ENCODE measurements at places on chromosomes 2 and 18. TPM values are rescaled to one million over a fixed set of nuclear protein-coding genes. Genes with fewer than 3 reads are reported as not detected.

VPS54 gene
- total RNA-seq, result 17.0 TPM

NT5DC4 gene
- not detected for total RNA-seq

REG1A gene
- total RNA-seq, result not detected

CFAP65 gene
- 0.23 TPM for total RNA-seq

PSMA8 gene
- not detected for total RNA-seq

IL1RN gene
- not detected for total RNA-seq

CABLES1 gene
- 8.8 TPM for total RNA-seq

HTR2B gene
- not detected for total RNA-seq

CHST10 gene
- 24.5 TPM for total RNA-seq

C2orf78 gene
- not detected for total RNA-seq

GRB14 gene
- total RNA-seq, result 16.0 TPM

CERKL gene
- total RNA-seq, result not detected

FOXD4L1 gene
- not detected for total RNA-seq

ANKRD29 gene
- total RNA-seq, result 6.6 TPM

PIEZO2 gene
- 8.2 TPM for total RNA-seq

POTEI gene
- total RNA-seq, result 0.56 TPM

CYS1 gene
- 0.04 TPM for total RNA-seq

SNTG2 gene
- total RNA-seq, result 56.0 TPM

ANKRD62 gene
- total RNA-seq, result not detected

M1AP gene
- 12.1 TPM for total RNA-seq

UPP2 gene
- total RNA-seq, result not detected

GCKR gene
- not detected for total RNA-seq

SALL3 gene
- total RNA-seq, result 29.0 TPM

ERFE gene
- 3.3 TPM for total RNA-seq

HOXD8 gene
- not detected for total RNA-seq

CCDC68 gene
- total RNA-seq, result 1.2 TPM

VSNL1 gene
- total RNA-seq, result 102 TPM

AKAIN1 gene
- total RNA-seq, result not detected

BOLA3 gene
- 89.8 TPM for total RNA-seq

OSR1 gene
- not detected for total RNA-seq

RIT2 gene
- total RNA-seq, result 1.9 TPM

FRZB gene
- 1.0 TPM for total RNA-seq

SLC9A4 gene
- not detected for total RNA-seq

PSTPIP2 gene
- total RNA-seq, result 1.3 TPM

ARHGAP28 gene
- 9.6 TPM for total RNA-seq

CDH2 gene
- total RNA-seq, result 36.9 TPM

CIB4 gene
- total RNA-seq, result not detected

MC2R gene
- total RNA-seq, result not detected

TSPYL6 gene
- not detected for total RNA-seq

CCDC85A gene
- 0.47 TPM for total RNA-seq

GPR75 gene
- total RNA-seq, result 4.1 TPM

CD28 gene
- total RNA-seq, result not detected

CNTNAP5 gene
- total RNA-seq, result 0.49 TPM

TBR1 gene
- total RNA-seq, result not detected

SP9 gene
- 0.49 TPM for total RNA-seq

RTP5 gene
- total RNA-seq, result 0.50 TPM

KCNG2 gene
- not detected for total RNA-seq

PXDN gene
- total RNA-seq, result 216 TPM

HPCAL1 gene
- 14.8 TPM for total RNA-seq

Measured in GM23338 (cell line).